ENCODE measurements at places on chromosomes 7 and 10. TPM values are rescaled to one million over a fixed set of nuclear protein-coding genes. Genes with fewer than 3 reads are reported as not detected.
A peak's percentile ranks its signal among the peaks of the same experiment; 100 is the strongest.

DNA sequence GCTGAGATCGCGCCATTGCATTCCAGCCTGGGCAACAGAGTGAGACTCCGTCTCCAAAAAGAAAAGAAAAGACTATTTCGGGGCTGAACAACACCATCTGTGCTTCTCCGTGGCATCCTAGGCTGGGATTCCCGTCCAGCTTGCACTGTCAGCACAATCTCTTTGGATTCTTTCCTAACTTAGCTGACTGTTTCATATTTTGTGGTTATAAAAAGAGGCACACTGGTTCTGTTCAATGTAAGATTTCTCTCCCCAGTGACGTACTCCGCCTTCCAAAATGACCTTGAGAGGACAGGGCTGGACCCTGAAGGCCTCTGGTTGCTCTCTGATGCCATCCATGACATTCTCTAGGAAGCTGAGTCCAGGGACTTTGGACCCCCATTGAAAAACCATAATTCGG lies 8.8 kb downstream of the ZNHIT1 start:
- H3K27ac ChIP-seq: no peak overlapping the region
- H3K36me3 ChIP-seq: peaks cover 16% of the 10 kb centered on the region
- no peaks in the 10 kb centered on the region for H3K27me3 ChIP-seq

DNA sequence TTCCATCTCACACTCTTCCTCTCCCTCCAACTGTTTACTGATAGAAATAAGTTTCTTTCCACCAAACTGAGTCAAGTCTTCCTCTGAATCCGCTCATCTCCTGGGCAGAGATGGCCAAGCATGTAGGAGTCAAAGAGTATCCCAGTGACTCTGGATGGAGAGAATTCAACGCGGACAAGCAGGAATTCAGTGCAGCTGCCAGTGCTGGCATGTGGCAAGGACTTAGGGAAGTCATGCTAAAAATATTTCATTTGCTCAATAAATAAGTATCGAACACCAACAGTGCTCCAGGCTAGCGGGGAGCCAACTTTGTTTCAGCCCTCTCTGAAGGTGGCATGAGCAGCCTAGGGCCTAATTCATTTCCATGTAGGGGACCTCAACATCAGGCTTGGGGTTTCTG lies 351.6 kb upstream of the ZMIZ1 start:
- H3K27me3 ChIP-seq: peaks cover 8% of the 10 kb centered on the region
- peaks cover 12% of the 10 kb centered on the region for H3K4me1 ChIP-seq
- no peak overlapping the region for H3K27ac ChIP-seq
- DNase-seq: no peak
- no peak overlapping the region for H3K4me3 ChIP-seq

NHLRC2 gene
- total RNA-seq: 23.0 TPM

GRCh38 chr7:34061149-34061548 lies 155.8 kb downstream of the BMPER start:
- no peaks in the 10 kb centered on the region for H3K36me3 ChIP-seq
- H3K4me3 ChIP-seq: no peak overlapping the region
- no peak for DNase-seq
- no peaks in the 10 kb centered on the region for H3K4me1 ChIP-seq
- no peak overlapping the region for H3K27ac ChIP-seq

TRIL gene
- total RNA-seq: not detected

DNA sequence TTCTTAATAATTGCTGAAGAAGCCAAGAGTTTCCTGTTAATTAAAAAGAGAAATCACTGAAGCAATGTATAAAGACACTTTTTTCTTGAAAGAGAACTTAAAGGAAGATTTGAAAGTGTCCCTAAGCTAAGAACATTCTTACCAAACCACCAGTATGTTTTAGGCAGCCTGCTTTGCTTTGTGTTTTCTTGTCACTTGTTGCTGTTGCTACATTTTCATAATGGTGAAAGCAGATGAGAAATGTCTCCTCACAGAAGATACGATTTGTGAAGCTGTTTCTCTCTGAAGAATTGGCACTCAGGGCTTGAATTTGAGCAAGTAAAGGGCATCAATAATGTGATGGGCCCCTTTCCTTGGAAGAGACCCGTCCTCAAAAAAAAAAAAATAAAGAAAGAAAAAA lies 30.9 kb downstream of the TCF7L2 start:
- peaks cover 20% of the 10 kb centered on the region for H3K4me1 ChIP-seq
- H3K27ac ChIP-seq: no peak overlapping the region
- no peak for DNase-seq

CTNNA3 gene
- not detected for total RNA-seq

DNA sequence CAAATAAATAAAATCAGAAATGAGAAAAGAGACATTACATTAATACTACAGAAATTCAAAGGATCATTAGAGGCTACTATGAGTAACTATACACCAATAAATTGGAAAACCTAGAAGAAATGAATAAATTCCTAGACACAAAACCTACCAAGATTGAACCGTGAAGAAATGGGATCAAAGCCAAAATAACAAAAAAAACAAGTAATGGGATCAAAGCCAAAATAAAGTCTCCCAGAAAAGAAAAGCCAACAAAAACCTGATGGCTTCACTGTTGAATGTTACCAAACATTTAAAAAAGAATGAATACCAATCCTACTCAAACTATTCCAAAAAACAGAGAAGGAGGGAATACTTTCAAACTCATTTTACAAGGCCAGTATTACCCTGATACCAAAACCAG lies 20.0 kb downstream of the GSDME start:
- DNase-seq: no peak
- H3K4me3 ChIP-seq: no peak overlapping the region
- no peaks in the 10 kb centered on the region for H3K4me1 ChIP-seq
- peaks cover 2% of the 10 kb centered on the region for H3K36me3 ChIP-seq
- H3K27ac ChIP-seq: no peak overlapping the region
- H3K27me3 ChIP-seq: peaks cover 22% of the 10 kb centered on the region

DNA sequence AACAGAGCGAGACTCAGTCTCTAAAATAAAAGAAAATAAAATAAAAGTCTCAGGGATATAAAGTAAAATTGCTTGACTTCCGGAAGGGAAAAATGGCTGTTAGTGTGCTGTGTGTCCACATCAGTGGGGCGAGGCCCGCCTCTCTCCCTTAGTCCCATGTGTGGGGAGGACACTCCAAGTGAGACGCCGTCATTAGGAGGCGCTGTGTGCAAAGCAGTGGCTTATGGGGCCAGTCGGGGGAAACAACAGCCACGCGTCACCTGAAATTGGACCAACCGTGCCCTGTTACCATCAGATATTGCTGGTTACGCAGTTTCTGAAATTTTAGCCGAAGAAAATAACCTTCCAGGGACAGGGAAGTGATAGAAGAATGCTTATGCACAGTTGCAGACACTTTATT lies 15.8 kb downstream of the SFXN4 start:
- H3K4me1 ChIP-seq: no peaks in the 10 kb centered on the region
- H3K36me3 ChIP-seq: peaks cover 41% of the 10 kb centered on the region
- no peak overlapping the region for H3K27ac ChIP-seq
- H3K27me3 ChIP-seq: no peaks in the 10 kb centered on the region
- no peak overlapping the region for H3K4me3 ChIP-seq
- no peak for DNase-seq

- no peak overlapping the region for H3K27ac ChIP-seq
- H3K4me1 ChIP-seq: no peaks in the 10 kb centered on the region
- peaks cover 24% of the 10 kb centered on the region for H3K36me3 ChIP-seq
Measured at GRCh38 chr7:139264220-139264619, 33.2 kb downstream of the UBN2 start.

GRCh38 chr7:135690566-135690965 lies 28.3 kb downstream of the STMP1 start:
- no peak overlapping the region for H3K4me3 ChIP-seq
- H3K27ac ChIP-seq: no peak overlapping the region
- no peaks in the 10 kb centered on the region for H3K27me3 ChIP-seq
- no peaks in the 10 kb centered on the region for H3K36me3 ChIP-seq

DNA sequence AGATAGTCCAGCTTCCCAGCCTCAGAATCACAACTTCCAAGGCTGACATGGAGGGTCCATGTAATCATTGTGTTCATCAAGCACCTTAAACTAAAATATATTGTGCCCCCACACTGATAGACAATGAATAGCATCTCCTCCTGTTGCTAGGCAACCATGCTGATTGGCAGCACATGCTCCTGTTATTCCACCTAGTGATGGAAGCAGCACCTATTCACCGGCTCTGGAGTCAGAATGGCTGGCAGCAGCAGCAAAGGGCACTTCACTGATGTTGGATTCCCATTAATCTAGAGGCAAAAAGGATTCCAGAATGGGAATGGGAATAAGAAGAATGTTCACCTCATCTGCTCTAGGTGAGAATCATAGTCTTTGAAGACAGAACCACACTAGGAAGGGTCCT lies 55.0 kb downstream of the RELN start:
- H3K27ac ChIP-seq: no peak overlapping the region
- no peaks in the 10 kb centered on the region for H3K36me3 ChIP-seq
- H3K4me3 ChIP-seq: no peak overlapping the region
- no peaks in the 10 kb centered on the region for H3K4me1 ChIP-seq
- peaks cover 7% of the 10 kb centered on the region for H3K27me3 ChIP-seq
- DNase-seq: no peak

ZNF239 gene
- total RNA-seq: 0.56 TPM

TMEM236 gene
- 0.11 TPM for total RNA-seq

DNA sequence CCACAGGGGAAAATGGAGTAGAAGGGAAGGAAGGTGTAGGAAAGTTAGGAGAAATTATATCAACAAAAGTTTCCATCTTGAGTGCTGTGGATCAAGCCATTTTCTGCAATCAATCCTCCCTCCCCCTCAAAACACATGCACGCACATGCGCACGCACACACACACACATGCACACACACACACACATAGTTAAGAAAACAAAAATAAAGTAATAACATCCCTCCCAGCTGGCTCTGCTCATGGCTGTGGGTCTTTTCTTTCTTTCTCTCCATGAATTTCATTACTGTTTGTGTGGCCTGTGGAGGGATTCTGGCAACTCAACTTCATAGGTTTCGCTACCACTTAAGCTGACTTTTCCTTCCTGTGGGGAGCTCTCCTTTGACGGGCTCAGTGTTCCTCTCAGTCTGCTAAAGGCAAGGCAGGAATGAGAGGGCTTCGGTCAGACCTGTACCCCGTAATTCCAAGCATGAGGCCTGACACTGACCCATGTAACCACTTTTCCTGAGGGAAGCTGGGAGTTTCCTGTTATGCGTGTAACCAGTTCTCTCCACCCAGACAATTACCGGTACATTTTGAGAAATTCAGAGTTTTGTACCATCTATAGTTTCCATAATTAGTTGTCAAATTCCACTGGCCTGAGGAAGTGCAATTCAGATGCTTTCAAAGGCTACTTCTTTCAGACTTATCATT lies 79.8 kb downstream of the ZNF92 start:
- H3K27me3 ChIP-seq: peaks cover 11% of the 10 kb centered on the region
- H3K36me3 ChIP-seq: no peaks in the 10 kb centered on the region
- H3K4me3 ChIP-seq: no peak overlapping the region
- H3K27ac ChIP-seq: no peak overlapping the region

CLRN3 gene
- not detected for total RNA-seq

ABCB4 gene
- 0.14 TPM for total RNA-seq

NPY4R gene
- not detected for total RNA-seq

PHYH gene
- total RNA-seq: 14.6 TPM

GRCh38 chr7:5143935-5144903 lies 45.8 kb upstream of the WIPI2 start:
- DNase-seq: peak; percentile 66
- peak overlapping the region; percentile 19 for H3K4me3 ChIP-seq
- peak overlapping the region; percentile 23 for H3K27ac ChIP-seq
- H3K36me3 ChIP-seq: no peaks in the 10 kb centered on the region
- H3K4me1 ChIP-seq: peaks cover 13% of the 10 kb centered on the region

GLI3 gene
- total RNA-seq: not detected

TASOR2 gene
- 69.9 TPM for total RNA-seq

DNA sequence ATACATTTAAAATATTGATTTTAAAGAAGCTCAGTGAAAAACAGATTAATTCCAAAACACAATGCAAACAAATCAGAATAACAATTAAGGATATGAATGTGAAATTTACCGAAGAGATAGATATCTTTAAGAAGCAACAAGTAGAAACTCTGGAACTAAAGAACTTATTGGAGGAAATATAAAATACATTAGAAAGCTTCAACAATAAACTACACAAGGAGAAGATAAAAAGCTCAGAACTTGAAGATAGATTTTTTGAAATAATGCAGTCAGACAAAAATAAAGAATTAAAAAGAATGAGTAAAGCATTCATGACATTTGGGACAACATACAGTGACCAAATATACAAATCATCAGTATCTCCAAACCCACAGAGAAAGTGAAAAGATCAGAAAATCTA lies 43.2 kb downstream of the HIBADH start:
- H3K36me3 ChIP-seq: peaks cover 58% of the 10 kb centered on the region
- DNase-seq: no peak
- no peaks in the 10 kb centered on the region for H3K27me3 ChIP-seq
- H3K27ac ChIP-seq: no peak overlapping the region
- H3K4me1 ChIP-seq: no peaks in the 10 kb centered on the region

- H3K4me1 ChIP-seq: peaks cover 39% of the 10 kb centered on the region
- H3K4me3 ChIP-seq: peak overlapping the region; percentile 92
- H3K27me3 ChIP-seq: no peaks in the 10 kb centered on the region
Measured at GRCh38 chr10:70404787-70405036, 767 bp downstream of the EIF4EBP2 start.

- no peak overlapping the region for H3K27ac ChIP-seq
- DNase-seq: no peak
- H3K36me3 ChIP-seq: no peaks in the 10 kb centered on the region
- no peak overlapping the region for H3K4me3 ChIP-seq
- H3K27me3 ChIP-seq: no peaks in the 10 kb centered on the region
Measured at GRCh38 chr10:26423722-26424121, 14.4 kb upstream of the APBB1IP start.

ZNF479 gene
- not detected for total RNA-seq

- peaks cover 26% of the 10 kb centered on the region for H3K4me1 ChIP-seq
- peak overlapping the region; percentile 92 for H3K27ac ChIP-seq
- peak; percentile 26 for DNase-seq
- H3K36me3 ChIP-seq: peaks cover 11% of the 10 kb centered on the region
- H3K27me3 ChIP-seq: peaks cover 13% of the 10 kb centered on the region
Measured at GRCh38 chr7:104207348-104207730, 474 bp downstream of the ORC5 start.

DNA sequence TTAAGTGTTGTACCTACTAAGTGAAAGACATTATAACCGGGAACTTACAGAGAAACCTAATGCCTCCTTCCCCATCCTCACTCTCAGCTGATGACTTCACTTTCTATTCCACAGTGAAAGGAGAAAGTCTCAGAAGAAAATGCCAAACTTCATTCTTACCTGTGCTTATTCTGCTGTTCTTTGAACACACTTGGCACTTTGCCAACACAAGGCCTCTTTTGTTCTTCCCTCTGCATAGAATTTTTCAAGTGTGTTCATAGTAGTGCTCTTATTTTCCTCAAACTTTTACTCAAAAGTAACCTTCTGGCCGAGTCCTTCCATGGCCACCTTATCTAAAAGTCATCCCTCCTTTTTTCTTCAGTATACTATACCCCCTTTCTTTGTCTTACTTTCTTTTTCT lies 59.4 kb upstream of the ETV1 start:
- H3K36me3 ChIP-seq: no peaks in the 10 kb centered on the region
- no peak overlapping the region for H3K27ac ChIP-seq
- no peak overlapping the region for H3K4me3 ChIP-seq
- H3K4me1 ChIP-seq: no peaks in the 10 kb centered on the region
- DNase-seq: no peak
- no peaks in the 10 kb centered on the region for H3K27me3 ChIP-seq

Data from activated CD8-positive, alpha-beta T cell treated with anti-CD3 and anti-CD28 coated beads for 36 hours (primary cell).